ENCODE measurements at places on chromosomes 6 and 20.

- DNase-seq, result no peak
Measured at GRCh38 chr6:124520514-124520913, 441.7 kb upstream of the RNF217 start.

GRCh38 chr6:43097098-43097489 lies 21.0 kb downstream of the PTK7 start:
- DNase-seq, result no peak

GRCh38 chr6:70394518-70395300 lies 18.6 kb upstream of the FAM135A start:
- DNase-seq, result no peak

GRCh38 chr6:93915961-93916360 lies 496.6 kb upstream of the EPHA7 start:
- no peak for DNase-seq

- DNase-seq, result no peak
Measured at GRCh38 chr20:18056174-18057100, 1.3 kb downstream of the OVOL2 start.

- no peak for DNase-seq
Measured at GRCh38 chr6:91412532-91412931, 825.7 kb upstream of the MAP3K7 start.

Measured in activated CD4-positive, alpha-beta T cell treated with anti-CD3 and anti-CD28 coated beads, Interleukin-10, Interleukin-2, amounts not matched to agents 100 ng/mL and 50 ng/mL, durations not matched to agents 16 hours and 8 hours (primary cell).